ENCODE measurements at places on chromosomes 5 and 9. TPM values are rescaled to one million over a fixed set of nuclear protein-coding genes. Genes with fewer than 3 reads are reported as not detected.
A peak's percentile ranks its signal among the peaks of the same experiment; 100 is the strongest.

DNA sequence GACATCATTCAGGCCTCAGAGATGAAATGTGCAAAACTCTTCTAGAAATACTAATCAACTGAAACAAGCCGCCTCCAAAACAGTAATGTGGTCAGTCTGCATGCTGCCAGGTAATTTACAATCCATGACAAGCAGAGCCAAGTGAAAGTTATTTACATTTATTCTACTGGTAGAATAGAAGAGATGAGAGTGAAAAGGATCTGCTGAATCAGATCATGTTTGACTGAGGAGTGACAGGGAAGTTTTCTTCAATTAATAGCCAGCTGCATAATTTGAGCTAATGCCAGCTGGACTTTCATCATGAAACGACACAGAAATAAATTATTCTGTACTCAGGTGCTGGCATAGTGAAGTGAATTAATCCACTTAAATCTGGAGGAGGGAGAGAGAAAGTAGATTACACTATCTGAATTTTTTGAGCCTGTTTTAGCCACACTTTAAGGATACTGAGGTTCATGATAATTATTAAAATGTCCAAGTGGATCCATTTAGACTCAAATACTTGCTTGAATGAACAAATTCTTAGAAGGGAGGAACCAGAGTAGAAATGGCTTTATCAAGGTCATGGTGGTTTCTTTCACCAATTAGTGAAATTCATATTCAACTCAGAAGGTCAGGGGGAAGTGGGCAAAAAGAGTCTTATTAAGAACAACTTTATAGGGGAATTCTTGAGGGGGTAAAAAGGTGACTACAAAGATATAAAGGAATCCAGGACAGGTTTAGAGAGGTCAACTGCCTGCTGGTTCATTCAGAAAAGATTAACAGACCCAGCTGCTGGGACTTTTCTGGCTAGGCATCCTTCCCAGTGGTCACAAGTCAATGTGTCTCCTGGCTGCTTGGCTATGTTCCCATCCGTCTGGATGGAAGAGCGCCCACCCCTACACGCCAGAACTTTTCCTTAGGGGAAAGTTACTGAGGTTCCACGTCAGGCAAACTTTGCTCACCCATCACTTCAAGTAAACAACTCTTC is 350.4 kb downstream of the PDE4D start:
- H3K4me3 ChIP-seq, result no peak overlapping the region
- no peaks in the 10 kb centered on the region for H3K27me3 ChIP-seq
- DNase-seq, result peak; percentile 95
- no peak overlapping the region for H3K27ac ChIP-seq

DNA sequence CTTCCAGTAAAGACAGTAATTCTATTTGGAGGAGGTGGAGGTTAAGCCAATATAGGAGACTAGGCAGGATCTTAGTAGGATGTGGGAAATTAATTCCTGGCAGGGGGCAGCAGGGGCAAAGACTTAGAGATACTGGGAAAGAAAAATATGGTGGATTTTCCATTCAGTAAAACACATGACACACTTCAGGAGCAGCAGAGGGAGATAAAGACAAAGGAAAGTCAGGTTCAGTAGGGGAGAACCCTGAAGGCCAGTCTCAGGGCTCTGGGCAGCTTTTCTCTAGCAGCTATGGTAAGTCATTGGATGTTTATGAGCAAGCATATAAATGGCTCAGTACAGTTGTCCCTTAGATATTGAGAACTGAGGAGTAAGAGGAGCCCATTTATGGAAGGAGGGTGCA is 105.5 kb downstream of the PJA2 start:
- H3K4me1 ChIP-seq, result no peaks in the 10 kb centered on the region
- H3K27ac ChIP-seq, result no peak overlapping the region
- no peak overlapping the region for H3K4me3 ChIP-seq
- peaks cover 7% of the 10 kb centered on the region for H3K27me3 ChIP-seq
- no peaks in the 10 kb centered on the region for H3K36me3 ChIP-seq
- no peak for DNase-seq

DNA sequence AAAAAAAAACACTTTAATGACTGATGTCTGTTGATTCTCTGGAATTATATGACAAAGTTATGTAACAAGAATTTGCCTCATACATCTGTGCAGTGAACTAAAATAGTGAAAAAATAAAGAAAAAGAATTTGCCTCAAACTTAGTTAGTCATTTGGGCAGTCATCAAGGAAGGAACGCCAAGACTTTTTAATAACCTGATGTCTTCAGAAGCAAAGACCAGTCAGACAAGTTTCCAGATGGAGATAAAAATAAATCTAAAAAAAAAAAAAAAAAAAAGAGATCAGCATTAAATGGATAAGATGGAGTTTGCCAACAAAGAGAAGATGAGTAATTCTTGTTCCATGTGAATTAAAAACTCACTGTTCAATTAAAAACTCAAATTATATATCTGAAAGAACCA is 52.3 kb upstream of the JMY start:
- no peaks in the 10 kb centered on the region for H3K4me1 ChIP-seq
- no peak overlapping the region for H3K27ac ChIP-seq
- no peak for DNase-seq
- H3K27me3 ChIP-seq, result no peaks in the 10 kb centered on the region
- H3K4me3 ChIP-seq, result no peak overlapping the region

DNA sequence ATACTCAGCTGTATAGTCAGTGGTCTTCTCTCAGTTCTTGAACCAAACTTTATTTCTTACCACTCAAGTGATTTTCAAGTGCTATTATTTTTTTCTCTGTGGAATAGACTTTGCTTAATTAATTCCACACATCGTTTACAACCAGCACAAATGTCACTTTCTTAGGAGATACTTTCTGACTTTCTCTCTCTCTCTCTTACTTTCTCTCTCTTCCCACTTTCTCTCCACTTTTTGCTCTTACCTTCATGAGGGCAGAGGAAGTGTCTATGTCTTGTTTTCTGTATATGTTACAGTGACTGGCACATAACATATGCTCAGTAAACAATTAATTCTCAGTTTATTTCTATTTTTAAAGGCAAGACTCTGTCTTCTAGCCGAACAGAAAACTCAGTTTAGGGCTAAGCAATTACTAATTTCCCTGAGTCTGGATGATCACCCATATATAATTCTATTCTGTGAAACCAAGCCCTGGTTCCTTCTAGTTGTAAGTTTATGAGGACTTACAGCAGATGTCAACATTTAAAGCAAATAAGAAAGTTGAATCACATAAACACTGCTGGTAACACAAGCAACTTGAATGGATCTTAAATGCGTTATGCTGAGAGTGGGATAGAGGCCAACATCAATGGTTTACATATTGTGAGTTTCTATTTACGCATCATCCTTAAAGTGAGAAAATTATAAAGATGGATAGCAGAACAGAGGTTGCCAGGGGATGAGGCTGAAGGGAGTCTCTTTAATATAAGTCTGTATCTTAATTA is 791.4 kb downstream of the MTRR start:
- no peak for DNase-seq
- no peaks in the 10 kb centered on the region for H3K36me3 ChIP-seq
- H3K4me1 ChIP-seq, result no peaks in the 10 kb centered on the region
- no peaks in the 10 kb centered on the region for H3K27me3 ChIP-seq
- H3K4me3 ChIP-seq, result no peak overlapping the region
- H3K27ac ChIP-seq, result no peak overlapping the region

Gene CMYA5
- total RNA-seq, result 0.09 TPM

DNA sequence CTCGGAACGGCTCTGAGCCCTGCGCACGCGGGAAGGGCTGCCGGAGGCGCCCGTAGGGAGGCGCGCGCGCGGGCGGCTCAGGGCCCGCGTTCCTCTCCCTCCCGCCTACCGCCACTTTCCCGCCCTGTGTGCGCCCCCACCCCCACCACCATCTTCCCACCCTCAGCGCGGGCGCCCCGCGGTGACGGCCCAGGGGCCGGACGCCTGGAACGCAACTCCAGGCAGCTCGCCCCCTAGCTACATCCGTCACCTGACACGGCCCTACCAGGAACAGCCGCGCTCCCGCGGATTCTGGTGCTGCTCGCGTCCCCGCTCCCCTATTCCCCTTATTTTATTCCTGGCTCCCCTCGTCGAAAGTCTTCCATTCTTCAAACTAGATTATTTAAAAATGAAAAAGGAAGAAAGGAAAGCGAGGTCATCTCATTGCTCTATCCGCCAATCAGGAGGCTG is at the start of gene CDKN2B-AS1:
Gene CDKN2B-AS1, plus strand, starts transcription at position 236 of the 450 bp plus-strand sequence.
- peak within 1 kb of the TSS; percentile 94 for H3K4me3 ChIP-seq
- peak within 1 kb of the TSS; percentile 75 for H3K27ac ChIP-seq
- H3K4me1 ChIP-seq, result peaks cover 13% of the 10 kb centered on the region
- H3K36me3 ChIP-seq, result no peaks in the 10 kb centered on the region
- DNase-seq, result peak; percentile 74

- H3K4me3 ChIP-seq, result no peak overlapping the region
- H3K27me3 ChIP-seq, result no peaks in the 10 kb centered on the region
- no peak overlapping the region for H3K27ac ChIP-seq
- H3K4me1 ChIP-seq, result no peaks in the 10 kb centered on the region
- DNase-seq, result no peak
Observed at GRCh38 chr5:104018299-104018698, 455.7 kb upstream of the NUDT12 start.

Gene OLFML2A
- total RNA-seq, result 1.1 TPM

Gene DND1
- 1.1 TPM for total RNA-seq

DNA sequence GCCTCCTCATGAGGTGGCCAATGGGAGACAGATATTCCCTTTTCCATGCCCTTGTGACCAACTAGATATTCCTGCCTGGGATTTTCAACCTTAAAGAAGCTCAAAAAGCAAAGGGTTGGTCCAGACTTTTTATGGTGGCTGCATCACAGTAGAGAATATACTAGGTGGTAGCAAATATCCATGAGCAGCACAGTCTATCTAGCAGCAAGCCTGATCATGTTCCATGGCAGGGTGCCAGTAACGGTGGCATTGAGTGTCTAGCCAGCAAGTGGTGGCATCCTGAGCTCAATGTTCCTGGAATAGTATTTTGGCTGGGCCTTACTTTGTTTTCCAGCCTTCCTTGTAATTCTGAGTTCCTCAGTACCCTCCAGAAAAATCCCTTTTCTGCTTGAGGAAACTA is 25.8 kb downstream of the CDC25C start:
- no peak overlapping the region for H3K27ac ChIP-seq
- H3K36me3 ChIP-seq, result no peaks in the 10 kb centered on the region
- H3K27me3 ChIP-seq, result no peaks in the 10 kb centered on the region
- H3K4me1 ChIP-seq, result no peaks in the 10 kb centered on the region
- H3K4me3 ChIP-seq, result no peak overlapping the region

GRCh38 chr5:72244862-72245371 is 75.1 kb downstream of the MRPS27 start:
- H3K27me3 ChIP-seq, result no peaks in the 10 kb centered on the region
- peak; percentile 78 for DNase-seq
- no peak overlapping the region for H3K4me3 ChIP-seq
- H3K27ac ChIP-seq, result peak overlapping the region; percentile 49

- no peak for DNase-seq
- no peaks in the 10 kb centered on the region for H3K36me3 ChIP-seq
- no peak overlapping the region for H3K27ac ChIP-seq
Observed at GRCh38 chr9:114723931-114724330, 41.9 kb upstream of the TEX48 start.

Measured in endothelial cell of umbilical vein (primary cell).